ENCODE measurements at places on chromosomes 3 and 15.

GRCh38 chr15:100809587-100809986 is 70.0 kb upstream of the ALDH1A3 start:
- no peak overlapping the region for H3K4me3 ChIP-seq
- no peaks in the 10 kb centered on the region for H3K4me1 ChIP-seq
- H3K27me3 ChIP-seq = no peaks in the 10 kb centered on the region
- no peaks in the 10 kb centered on the region for H3K36me3 ChIP-seq

DNA sequence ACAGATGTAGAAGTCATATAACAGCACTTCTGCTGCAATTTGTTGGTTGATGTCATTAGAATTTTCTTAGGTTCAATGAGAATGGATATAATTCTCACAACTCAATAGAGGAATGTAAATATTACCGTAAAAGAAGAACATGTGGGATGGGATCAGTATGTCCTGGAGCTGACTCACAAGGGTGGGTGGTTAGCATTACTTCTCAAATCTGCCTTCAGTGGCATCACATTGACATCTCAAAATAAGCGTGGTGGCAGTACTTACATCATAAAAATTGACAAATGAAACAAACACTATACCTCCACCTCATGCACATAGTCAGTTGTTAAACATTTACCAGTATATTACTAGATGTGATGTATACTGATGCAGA is 1068.0 kb upstream of the CADM2 start:
- H3K36me3 ChIP-seq = no peaks in the 10 kb centered on the region
- no peaks in the 10 kb centered on the region for H3K27me3 ChIP-seq
- H3K27ac ChIP-seq = no peak overlapping the region
- DNase-seq = no peak
- no peak overlapping the region for H3K4me3 ChIP-seq
- no peaks in the 10 kb centered on the region for H3K4me1 ChIP-seq

GRCh38 chr15:93121107-93121506 is 32.1 kb upstream of the RGMA start:
- DNase-seq = no peak
- no peaks in the 10 kb centered on the region for H3K36me3 ChIP-seq
- H3K4me3 ChIP-seq = no peak overlapping the region
- no peak overlapping the region for H3K27ac ChIP-seq

GRCh38 chr3:196749125-196749524 is 9.5 kb downstream of the PAK2 start:
- H3K27ac ChIP-seq = no peak overlapping the region
- H3K27me3 ChIP-seq = no peaks in the 10 kb centered on the region
- no peaks in the 10 kb centered on the region for H3K4me1 ChIP-seq
- no peak for DNase-seq

DNA sequence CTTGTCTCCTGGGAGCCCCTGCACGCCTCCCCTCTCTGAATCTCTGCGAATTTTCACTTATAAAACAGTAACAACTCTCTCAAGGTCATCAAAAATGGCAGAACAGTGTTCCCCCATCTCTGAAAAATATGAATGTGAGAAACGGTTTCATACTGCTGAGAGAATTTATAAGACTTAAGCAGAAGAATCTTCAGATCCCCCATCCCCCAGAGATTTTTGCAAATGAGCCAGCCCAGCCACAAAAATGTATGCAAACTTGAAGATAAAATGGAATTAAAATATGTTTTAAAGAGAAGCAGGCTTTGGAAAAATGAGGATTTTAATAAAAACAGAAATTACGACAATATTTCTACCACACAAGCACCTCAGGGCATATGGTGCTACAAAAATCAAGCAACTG is 173.0 kb downstream of the STT3B start:
- H3K4me1 ChIP-seq = no peaks in the 10 kb centered on the region
- H3K27ac ChIP-seq = no peak overlapping the region
- no peaks in the 10 kb centered on the region for H3K27me3 ChIP-seq
- H3K36me3 ChIP-seq = no peaks in the 10 kb centered on the region

DNA sequence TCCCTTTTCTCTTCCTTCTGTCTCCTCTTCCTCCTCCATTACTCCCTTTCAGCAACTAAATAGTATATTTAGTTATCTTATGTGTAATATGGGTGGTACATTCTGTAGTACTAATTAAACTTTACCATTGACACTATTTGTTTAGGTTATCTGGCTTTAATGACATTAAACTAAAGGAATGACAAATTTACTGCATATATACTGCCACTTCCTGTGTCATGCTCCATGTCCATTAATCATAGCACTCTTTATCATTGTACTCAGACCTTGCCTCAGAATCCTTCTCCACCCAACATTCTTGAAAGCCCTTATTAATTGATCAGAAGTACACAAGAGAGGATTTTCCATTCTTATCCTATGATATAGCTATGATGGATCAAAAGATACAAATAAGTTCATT is 244.2 kb downstream of the NAALADL2 start:
- no peaks in the 10 kb centered on the region for H3K36me3 ChIP-seq
- H3K4me1 ChIP-seq = no peaks in the 10 kb centered on the region
- H3K4me3 ChIP-seq = no peak overlapping the region
- no peak overlapping the region for H3K27ac ChIP-seq
- DNase-seq = no peak

Measured in mesendoderm (in vitro differentiated cells).